ENCODE measurements at places on chromosomes 6 and 20. TPM values are rescaled to one million over a fixed set of nuclear protein-coding genes. Genes with fewer than 3 reads are reported as not detected.
A peak's percentile ranks its signal among the peaks of the same experiment; 100 is the strongest.

The SPTLC3 gene
- total RNA-seq, result 50.9 TPM

DNA sequence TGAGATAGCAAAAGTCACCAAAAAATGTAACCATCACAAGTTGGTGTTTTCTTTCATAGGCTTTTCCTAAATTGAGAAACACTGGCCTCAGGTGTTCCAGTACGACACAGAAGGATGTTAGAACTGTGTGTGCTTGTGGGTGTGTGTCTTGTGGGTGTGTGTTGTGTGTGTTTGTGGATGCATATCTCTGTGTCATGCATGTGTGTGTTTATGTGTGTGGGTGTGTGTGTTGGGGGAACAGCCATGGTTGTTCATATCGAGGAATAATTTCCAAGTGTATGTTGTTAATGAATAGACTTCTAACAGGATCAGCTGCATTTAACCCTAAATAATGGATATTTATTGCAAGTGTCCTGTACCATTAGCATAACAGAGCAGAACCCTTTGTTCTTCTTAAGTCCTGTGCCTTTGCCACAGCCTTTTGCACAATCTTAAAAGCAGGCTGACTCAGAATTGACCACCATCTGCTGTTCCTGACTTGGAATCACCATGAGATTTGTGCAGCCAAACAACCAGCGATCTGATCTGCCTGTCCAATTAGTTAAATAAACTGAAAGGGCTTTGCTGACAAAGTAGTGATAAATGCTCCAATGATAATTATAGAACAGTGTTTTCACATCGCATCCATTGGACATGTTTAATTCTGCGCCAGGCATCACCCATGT is 7.6 kb downstream of the CD93 start:
- no peak overlapping the region for H3K4me3 ChIP-seq
- H3K27me3 ChIP-seq, result no peaks in the 10 kb centered on the region
- no peaks in the 10 kb centered on the region for H3K4me1 ChIP-seq
- H3K27ac ChIP-seq, result no peak overlapping the region
- H3K36me3 ChIP-seq, result no peaks in the 10 kb centered on the region
- no peak for DNase-seq

DNA sequence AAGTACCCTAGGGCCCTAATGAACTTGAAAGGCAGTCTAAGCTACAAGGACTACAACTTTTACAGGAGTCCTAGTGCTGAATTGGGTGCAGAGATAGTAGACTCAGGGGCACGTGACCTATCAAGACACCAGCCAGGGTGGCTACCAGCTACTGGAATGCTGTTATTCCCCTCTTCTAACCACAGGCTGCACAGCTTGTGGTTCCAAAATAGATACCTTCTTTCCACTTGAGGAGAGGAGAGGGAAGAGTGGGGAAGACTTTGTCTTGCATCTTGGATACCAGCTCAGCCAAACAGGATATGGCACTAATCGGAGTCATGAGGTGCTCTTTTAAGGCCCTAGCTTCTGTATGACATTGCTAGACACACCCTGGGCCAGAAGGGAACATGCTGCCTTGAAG is 60.0 kb upstream of the MTRF1L start:
- no peak overlapping the region for H3K27ac ChIP-seq
- no peaks in the 10 kb centered on the region for H3K4me1 ChIP-seq
- no peaks in the 10 kb centered on the region for H3K27me3 ChIP-seq
- no peak overlapping the region for H3K4me3 ChIP-seq
- DNase-seq, result no peak
- H3K36me3 ChIP-seq, result no peaks in the 10 kb centered on the region

- no peak overlapping the region for H3K4me3 ChIP-seq
- no peaks in the 10 kb centered on the region for H3K36me3 ChIP-seq
- no peak for DNase-seq
- peak overlapping the region; percentile 54 for H3K27ac ChIP-seq
Observed at GRCh38 chr20:49851231-49851705, 38.6 kb downstream of the SLC9A8 start.

The KCNK16 gene
- not detected for total RNA-seq

- no peaks in the 10 kb centered on the region for H3K27me3 ChIP-seq
- H3K36me3 ChIP-seq, result no peaks in the 10 kb centered on the region
- H3K4me3 ChIP-seq, result no peak overlapping the region
- no peak for DNase-seq
Observed at GRCh38 chr20:56458206-56458821, 10.1 kb upstream of the RTF2 start.

The OXT gene
- 0.92 TPM for total RNA-seq

Measured in hepatocyte (in vitro differentiated cells).